ENCODE measurements at places on chromosomes 1 and 21.

DNA sequence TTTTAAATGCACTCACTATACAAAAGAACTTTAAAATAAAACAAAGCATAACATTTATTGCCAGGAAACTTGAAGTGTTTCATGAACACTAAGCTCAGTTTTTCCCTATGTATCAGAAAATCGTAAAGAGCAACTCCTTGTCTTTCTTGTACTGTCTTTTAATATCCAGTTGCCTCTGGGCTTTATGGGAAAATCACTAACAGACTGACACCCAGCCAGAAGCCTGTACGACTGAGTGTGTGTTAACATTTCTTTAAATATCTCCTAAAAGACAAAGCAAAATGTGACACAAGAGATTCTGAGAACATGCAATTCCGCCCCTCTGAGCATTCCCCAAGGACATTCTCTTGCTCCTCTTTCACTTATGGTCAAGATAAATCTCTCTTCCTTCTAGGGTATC, 347.5 kb upstream of the DPYD start:
- no peak for DNase-seq

DNA sequence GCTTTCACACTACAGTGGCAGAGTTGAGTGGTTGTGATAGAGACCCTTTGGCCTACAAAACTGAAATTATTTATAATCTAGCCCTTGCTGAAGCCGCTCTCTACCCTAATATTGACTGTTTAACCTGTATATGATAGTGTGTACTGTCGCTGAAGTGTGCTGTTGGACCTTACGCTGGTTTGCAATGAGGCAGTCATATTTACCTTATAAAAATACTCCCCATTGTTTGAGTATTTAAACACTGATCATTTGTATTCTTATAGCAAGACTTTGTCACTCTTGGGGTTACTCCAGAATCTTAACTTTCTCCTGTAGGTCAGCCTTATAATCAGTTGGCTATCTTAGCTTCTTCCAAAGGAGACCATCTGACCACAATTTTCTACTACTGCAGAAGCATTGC, 56.3 kb downstream of the SMG7 start:
- DNase-seq: no peak

DNA sequence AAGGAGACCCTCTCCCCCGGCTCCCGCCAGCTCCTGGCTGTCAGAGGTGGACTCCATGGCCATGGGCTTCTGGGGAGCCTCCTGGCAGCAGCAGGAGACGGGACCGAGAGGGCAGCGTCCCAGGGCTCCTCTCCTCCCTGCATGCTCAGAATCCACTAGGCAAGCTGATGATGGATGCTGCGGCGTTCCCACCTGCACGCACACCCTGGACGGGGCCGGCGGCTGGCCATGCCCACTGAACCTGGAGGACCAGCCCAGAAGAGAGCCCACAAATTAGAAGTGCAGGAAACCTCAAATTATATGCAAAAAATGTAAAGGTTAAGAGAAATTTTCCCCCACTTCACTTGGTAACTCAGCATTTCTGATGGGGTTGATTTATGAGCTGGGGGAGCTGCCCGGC, 77.3 kb upstream of the ARHGEF16 start:
- DNase-seq: no peak

DNA sequence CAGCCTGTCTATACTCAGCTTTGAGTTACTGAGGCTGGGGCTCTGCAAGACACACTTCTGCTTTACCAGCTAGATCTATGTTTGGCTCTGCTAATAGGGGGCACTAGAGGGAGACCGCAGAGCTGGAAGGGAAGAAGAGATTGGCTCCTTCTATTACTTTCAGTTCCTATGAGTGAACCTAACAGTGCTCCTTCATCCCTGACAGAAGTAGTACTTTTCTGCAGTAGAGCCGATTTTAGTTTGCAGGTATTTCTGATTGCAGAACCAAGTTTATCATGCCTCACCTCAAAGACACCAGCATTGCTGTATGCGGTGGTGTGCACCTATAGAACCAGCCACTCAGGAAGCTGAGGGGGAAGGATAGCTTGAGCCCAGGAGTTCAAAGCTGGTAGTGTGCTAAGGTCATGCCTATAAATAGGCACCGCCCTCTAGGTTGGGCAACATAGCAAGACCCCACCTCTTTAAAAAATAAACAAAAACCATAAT, 5.7 kb upstream of the ZDHHC18 start:
- DNase-seq: no peak

DNA sequence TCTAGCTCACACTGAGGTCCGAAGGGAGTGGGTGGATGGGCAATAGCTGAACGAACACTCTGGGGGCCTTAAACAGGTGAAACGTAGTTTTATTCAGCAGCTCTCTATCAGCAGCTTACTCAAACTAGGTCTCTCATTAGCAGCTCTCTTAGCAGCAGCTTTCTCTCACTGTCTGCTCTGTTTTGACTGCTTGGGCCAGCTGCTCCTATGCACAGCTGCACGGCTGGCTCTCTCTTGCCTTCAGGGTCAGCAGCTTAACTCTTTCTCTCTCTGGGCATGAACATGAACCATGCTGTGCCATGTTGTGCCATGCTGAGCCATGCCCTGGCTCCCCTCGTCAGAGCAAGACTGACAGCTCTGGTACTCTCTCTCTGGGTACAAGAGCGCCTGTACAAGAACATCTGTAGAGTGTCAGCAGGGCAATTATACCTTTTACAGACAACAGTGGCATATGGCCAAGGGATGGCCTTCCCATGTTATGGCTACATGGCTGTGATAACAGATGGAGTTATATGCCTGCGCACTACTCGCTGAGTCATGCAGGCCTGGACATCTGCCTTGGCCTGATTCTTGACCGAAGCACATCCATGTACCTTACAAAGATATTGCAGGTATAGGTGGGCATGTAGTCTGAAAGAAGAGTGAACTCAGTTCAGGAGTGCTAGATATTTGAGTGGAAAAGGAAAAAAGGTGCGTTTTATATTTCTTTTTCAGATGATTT, 152.4 kb downstream of the LEPR start:
- DNase-seq: no peak

- no peak for DNase-seq
These were observed 42.8 kb upstream of the RASAL2 start for GRCh38 chr1:178051071-178051470.

GRCh38 chr1:119026956-119027355, 38.8 kb upstream of the TBX15 start:
- no peak for DNase-seq

GRCh38 chr21:42751866-42752265, 98.4 kb downstream of the PDE9A start:
- DNase-seq: no peak

GRCh38 chr1:172724765-172725613, 66.1 kb downstream of the FASLG start:
- no peak for DNase-seq

GRCh38 chr1:162918151-162918754, 57.3 kb upstream of the CCDC190 start:
- DNase-seq: no peak

GRCh38 chr1:179055937-179056336, 25.9 kb upstream of the TOR3A start:
- no peak for DNase-seq

- no peak for DNase-seq
These were observed 33.2 kb downstream of the BRINP3 start for GRCh38 chr1:190444464-190444863.

GRCh38 chr1:27868932-27869718, 3.2 kb upstream of the THEMIS2 start:
- peak; percentile 77 for DNase-seq

GRCh38 chr1:198686069-198686728, 47.4 kb downstream of the PTPRC start:
- no peak for DNase-seq

DNA sequence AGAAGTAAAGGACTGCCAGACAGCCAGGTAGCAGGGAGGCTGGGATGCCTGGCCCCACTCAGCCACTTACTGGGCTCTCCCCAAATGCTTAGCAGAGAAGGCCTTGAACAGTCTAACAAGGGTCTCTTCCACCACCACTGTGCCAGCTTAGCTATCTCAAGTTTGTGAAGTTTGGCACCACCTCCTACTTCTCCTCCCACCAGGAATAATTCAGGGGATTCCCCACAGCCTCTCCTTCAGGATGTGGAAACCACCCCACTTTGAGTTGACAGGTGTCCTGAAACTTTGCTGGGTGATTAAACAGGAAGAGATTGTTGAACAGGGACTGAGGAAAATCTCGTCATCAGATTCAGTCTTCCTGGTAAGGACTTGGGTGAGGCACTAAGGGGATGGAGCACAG, 59.4 kb upstream of the ATP1B1 start:
- no peak for DNase-seq

- DNase-seq: peak; percentile 15
These were observed 19.2 kb downstream of the SLC19A2 start for GRCh38 chr1:169466259-169467230.

GRCh38 chr1:224116131-224116530, 2.2 kb downstream of the FBXO28 start:
- no peak for DNase-seq

DNA sequence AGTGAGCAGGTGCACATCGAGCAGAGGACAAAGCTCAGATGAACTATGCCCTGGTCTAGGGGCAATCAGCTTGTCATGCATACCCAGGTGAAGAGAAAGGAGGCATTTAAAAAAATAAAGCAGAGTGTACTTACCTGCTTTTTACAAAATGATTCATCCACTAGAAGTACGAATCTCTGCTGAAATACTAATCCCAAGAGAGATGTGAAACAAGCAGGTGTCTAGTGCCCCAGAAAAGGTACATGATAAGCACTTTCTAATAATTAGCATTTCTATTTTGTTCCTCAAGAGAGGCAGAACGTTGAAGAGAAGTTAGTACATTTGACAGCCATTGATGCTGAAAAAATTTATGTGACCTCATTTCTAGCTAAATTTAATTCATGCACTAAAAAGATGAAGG, 31.1 kb downstream of the CHODL start:
- no peak for DNase-seq

GRCh38 chr1:207140536-207140935, 36.5 kb downstream of the C4BPA start:
- no peak for DNase-seq

GRCh38 chr1:155966750-155967149, 11.6 kb downstream of the ARHGEF2 start:
- DNase-seq: no peak

DNA sequence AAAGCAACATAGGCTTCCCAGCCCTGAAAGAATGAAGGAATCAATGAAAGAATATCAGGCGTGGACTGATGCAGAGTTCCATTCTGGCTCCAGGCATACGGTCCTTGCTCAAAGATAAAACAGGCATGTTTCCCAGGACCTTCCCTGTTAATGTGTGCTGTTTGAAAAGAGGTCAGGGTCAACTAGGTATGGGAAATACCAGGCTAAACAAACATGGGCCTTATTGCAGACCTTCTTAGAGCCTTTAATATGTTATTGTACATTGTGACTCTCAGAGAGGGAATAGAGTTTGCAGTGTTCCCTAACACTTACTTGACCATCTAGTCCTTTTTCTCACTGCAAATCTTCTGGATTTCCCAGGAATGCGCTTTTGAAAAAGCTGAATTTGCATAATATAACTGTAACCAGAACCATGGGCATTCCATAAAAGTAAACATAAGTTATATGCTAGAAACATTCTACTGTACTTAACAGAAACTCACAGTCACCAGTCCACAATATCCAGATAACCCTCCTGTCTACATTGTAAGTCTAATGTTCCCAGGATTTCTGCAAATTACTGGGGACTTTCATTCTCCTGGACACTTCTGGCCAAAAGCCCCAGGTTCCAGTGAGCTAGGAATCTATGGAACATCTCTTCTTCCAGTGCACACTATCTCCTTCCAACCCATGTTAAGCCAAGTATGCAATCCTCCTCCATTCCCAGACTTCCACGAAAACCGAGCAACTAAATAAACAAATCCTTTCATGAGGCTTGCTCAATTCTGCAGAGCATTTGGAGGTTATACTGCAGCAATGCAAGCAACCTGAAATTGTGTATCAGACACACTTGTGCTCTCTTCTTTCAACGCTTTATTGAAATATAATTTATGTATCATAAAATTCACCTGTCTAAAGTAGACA, 486.6 kb downstream of the SETD4 start:
- no peak for DNase-seq

DNA sequence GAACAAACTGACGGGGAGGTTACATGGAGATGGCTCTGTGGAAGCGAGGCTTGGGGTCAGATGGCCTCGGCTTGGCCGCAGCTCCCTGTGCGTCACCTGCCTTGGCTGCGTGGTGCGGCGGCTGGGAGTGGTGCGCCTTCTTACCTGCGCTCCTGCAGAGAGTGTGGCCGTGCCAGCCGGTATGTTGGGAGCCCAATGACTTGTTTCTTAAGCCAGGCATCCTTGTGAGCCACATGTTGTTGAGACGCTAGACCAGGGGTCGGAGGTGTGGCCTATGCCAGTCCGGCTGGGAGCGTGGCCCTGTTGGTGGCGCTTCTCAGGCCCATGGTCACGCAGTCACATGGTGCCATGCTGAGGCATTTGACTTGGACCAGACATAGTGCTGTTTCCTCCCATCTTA, 10.5 kb downstream of the SLX9 start:
- no peak for DNase-seq

GRCh38 chr1:24705260-24706073, 39.8 kb upstream of the CLIC4 start:
- no peak for DNase-seq

- DNase-seq: no peak
These were observed 1.4 kb downstream of the PRAMEF18 start for GRCh38 chr1:13224480-13225060.

- no peak for DNase-seq
These were observed 50.4 kb upstream of the IFFO2 start for GRCh38 chr1:19006837-19007271.

GRCh38 chr1:227994632-227995300, 12.0 kb upstream of the WNT3A start:
- no peak for DNase-seq

- DNase-seq: no peak
These were observed 32.2 kb upstream of the MED18 start for GRCh38 chr1:28296401-28297261.

GRCh38 chr1:68758666-68759209, 261.9 kb upstream of the DEPDC1 start:
- no peak for DNase-seq

GRCh38 chr1:11730429-11730891, 5.5 kb upstream of the AGTRAP start:
- DNase-seq: peak; percentile 32

DNA sequence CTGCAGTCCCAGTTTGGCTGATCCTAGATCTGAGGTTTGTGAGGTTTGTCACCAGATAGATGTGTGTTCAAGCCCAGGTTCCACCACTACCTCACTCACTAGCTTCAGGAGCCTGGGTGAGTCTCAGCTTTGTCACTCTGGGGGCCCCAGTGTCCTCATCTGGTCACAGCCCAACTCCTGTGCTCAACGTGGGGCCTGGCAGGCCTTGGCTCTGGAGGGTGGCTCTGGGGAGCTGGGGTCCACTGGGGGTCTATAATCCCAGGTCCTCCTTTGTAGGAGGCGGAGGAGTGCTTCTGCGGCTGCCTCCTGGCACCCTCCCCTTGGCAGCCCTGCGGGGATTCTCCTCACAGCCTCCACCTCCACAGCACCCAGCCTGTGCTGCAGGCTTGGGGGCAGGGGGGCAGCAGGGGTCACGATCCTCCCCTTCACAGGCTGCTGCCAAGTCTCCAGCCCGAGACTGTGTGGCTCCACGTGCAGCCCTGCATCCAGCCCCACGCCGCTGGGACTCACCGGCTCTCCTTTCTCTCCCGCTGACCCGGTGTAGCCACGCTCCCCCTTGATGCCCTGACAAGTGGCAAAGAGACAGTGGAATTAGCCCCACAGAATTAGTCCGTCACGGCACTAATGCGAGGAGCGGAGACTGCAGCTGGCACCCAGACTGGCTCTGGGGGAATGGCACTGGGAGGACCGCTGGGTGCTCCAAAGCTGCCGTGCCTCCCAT, 22.5 kb upstream of the PEF1 start:
- DNase-seq: no peak

- peak; percentile 59 for DNase-seq
These were observed 101.3 kb upstream of the ARTN start for GRCh38 chr1:43832255-43832654.

GRCh38 chr1:209048941-209049669, 534.4 kb upstream of the CAMK1G start:
- no peak for DNase-seq
